ENCODE measurements at places on chromosomes 1 and 21.
A peak's percentile ranks its signal among the peaks of the same experiment; 100 is the strongest.

- no peak for DNase-seq
Measured at GRCh38 chr1:243529512-243529911, 273.7 kb downstream of the SDCCAG8 start.

GRCh38 chr1:70874818-70875217 is 172.8 kb downstream of the PTGER3 start:
- no peak for DNase-seq

- DNase-seq: peak; percentile 9
Measured at GRCh38 chr1:228860911-228861831, 125.9 kb downstream of the RHOU start.

- DNase-seq: peak; percentile 38
Measured at GRCh38 chr1:158035976-158036583, 42.6 kb downstream of the KIRREL1 start.

- DNase-seq: no peak
Measured at GRCh38 chr1:154752273-154753030, 117.6 kb downstream of the KCNN3 start.

DNA sequence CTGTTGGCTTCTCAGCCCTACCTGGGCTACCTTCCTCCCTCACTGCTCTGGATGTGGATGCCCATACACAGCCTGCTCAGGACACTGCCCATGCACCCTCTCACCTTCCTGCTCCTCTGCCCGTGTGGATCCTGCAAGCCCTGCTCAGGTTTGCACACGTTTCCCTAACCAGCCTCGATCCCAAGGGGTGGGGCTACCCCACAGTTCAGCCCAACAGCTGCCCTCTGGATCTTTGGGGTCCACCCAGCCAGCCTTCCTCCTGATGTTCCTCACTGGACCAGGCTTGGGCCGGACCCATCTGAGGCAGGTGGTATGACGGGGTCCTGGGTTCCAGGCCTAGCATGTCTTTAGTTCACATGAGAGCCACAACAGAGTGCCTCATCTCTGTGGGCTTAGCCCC is 4.7 kb downstream of the TMEM54 start:
- no peak for DNase-seq

- no peak for DNase-seq
Measured at GRCh38 chr1:197916500-197916983, 630 bp upstream of the LHX9 start.

- DNase-seq: no peak
Measured at GRCh38 chr1:109185990-109186732, 27.6 kb upstream of the SARS1 start.

DNA sequence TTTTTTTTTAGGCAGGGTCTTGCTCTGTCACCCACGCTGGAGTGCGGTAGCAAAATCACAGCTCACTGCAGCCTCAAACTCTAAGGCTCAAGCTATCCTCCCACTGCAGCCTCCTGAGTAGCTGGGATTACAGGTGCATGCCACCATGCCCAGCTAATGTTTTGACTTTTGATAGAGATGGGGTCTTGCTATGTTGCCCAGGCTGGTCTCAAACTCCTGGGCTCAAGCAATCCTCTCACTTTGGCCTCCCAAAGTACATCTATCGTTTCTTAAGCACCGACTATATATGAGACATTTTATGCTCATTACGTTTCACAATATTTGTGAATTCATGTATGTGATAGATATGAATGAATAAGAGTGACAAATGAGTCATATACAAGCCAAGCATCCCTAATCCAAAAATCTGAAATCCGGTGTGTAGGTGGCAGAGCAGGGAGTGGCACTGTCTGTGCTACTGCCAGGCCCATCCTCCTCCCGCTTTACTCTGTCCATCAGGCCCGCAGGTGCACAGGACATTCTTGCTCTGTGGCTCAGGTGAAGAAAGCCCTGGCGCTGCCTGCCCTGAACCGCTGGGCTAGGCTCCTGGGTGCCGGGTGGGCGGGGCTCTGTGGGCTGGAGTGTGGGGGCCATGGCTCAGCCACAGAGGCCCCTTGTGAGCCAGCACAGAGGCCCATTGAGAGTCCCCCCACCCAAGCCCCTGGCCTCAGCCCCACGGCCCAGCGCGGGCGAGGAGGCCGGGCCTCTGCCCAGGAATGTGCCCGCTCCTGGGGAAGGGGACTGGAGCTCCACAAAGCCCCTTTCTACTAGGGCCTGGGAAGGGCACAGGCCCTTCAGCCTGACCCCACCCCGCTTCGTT is 45.3 kb downstream of the HSPG2 start:
- no peak for DNase-seq

GRCh38 chr1:204384636-204385352 is 25.1 kb upstream of the PLEKHA6 start:
- DNase-seq: no peak

DNA sequence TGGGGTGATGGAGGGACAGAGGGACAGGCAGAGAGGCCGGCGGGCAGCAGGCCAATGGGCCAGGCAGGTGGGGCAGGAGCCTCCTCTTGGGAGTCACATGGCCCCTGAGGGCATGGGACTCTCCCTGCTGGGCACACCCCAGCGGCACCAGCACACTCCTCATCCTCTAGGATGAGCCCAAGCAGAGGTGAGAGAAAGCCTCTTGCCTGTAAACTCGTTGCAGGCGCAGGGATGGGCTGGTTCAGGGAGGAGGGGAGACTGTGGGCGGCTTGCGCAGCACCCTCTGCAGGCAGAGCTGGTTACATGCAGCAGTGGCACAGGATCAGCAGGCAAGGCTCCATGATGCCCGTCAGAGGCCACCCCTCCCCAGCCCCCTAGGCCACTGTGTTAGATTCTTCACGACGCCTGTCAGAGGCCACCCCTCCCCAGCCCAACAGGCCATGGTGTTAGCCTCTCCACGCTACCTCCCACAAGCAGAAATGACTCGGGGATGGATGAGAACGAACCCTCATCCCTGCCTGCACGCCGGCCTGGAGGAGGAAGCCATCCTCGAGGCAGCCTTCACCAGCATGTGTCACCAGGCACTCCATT is 209.7 kb upstream of the VAMP3 start:
- no peak for DNase-seq

DNA sequence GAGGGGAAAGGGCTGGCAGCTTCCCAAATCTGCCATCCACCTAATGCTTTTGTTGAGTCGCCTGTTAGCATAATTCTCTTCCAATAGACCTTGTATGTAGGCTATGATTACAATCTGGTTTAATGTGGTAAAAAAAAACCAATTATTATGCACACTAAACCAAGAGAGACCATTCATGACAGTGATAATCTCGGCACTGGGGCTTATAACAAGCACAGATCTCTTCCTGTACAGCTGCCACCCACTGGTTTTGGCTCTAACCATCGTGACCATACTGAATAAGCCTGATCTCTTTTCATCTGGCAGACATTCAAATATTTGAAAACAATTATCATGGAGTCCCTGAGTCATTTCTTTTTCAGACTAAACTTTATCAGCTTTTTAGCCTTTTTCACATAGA is 12.0 kb upstream of the SYT14 start:
- DNase-seq: no peak

DNA sequence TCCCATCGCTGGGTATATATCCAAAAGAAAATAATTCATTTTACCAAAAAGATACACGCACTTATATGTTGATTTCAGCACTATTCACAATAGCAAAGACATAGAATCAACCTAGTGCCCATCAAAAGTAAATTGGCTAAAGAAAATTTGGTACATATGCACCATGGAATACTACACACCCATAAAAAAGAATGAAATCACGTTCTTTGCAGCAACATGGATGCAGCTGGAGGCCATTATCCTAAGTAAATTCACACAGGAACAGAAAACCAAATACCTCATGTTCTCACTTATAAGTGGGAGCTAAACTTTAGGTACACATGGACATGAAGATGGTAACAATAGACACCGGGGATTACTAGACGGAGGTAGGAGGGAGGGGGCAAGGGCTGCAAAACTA is 50.0 kb upstream of the ZNF644 start:
- DNase-seq: no peak

- DNase-seq: no peak
Measured at GRCh38 chr1:214847071-214847810, 235.3 kb upstream of the KCNK2 start.

- no peak for DNase-seq
Measured at GRCh38 chr1:168697356-168698126, 31.5 kb downstream of the DPT start.

GRCh38 chr1:180571832-180572636 is 13.3 kb downstream of the OVAAL start:
- DNase-seq: no peak

GRCh38 chr1:41580520-41581172 is 96.2 kb upstream of the EDN2 start:
- DNase-seq: no peak

DNA sequence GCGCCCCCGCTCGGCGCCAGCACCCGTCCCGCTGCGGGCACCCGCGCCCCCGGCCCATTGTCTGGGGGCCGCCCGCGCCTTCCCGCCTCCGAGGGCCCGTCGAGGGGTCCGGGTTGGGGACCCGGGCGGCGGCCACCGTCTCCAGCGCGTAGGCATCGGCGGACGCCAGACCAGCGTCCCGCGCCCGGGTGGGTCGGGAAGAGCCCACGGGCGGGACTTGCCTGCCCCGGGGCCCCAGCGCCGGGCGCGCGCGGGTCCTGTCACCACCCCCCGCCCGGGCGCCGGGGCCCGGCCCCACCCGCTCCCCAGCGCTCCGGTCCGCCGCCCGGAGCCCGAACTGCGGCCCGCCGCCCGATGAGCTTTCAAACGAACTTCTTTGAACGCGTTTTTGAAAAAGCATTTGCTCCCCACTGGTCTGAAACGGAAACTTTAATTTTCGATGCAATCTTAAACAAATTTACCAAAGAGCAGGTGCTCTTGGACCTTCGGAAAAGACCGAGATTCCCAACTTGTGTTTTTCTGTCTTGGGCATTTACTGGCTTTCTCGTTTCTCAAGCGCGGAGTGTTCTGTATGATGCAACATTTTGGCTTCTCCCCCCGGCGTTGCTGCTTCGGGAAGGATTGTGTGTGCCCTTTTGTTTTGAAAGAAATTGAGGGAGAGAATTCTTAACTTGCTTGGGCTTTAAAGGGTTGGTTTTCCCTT is 615 bp downstream of the CLIC4 start:
- no peak for DNase-seq

GRCh38 chr1:27299385-27300271 is 22.3 kb upstream of the TMEM222 start:
- DNase-seq: no peak

DNA sequence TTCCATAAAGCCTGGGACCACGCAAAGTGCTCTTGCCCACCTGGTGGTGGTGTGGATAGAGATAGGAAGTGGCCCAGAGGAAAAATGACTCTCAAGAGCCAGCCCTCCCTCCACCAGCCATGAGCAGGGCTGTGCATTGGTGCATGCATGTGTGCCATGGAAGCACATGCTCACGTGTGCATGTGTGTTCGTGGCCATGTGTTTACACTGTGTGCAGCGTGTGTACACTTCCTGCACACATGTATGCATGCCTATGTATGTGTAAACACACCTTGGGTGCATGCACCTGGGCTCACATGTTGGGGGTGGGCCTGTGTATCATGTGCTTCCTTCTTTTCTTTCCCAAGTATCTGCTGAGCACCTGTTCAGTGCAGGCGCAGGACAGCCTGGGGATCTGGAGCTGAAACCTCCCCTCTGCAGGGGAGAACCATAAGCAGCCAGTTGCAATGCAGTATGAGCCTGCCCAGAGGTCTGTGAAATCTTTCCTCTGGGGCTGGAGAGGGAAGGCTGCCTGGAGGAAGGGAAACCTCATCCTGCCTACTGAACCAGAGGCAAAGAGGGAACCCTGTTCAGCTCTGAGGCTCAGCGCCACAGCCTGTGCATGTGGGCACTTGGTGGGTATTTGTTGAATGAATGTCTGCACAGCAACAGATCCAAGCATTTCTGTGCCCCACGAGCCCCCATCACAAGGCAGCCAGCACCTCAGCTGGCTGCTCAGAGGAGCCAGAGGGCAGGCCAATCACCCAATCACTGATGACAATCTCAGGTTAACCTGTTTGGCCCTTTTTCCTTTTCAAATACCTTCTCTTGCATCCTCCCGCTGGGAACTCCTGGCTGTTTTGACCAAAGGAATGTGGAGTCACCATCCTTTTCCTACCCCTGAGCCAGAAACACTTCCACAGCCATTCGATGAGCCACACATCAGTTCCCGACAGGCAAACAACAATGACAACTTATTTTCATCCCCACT is 327.0 kb downstream of the NPHP4 start:
- no peak for DNase-seq

DNA sequence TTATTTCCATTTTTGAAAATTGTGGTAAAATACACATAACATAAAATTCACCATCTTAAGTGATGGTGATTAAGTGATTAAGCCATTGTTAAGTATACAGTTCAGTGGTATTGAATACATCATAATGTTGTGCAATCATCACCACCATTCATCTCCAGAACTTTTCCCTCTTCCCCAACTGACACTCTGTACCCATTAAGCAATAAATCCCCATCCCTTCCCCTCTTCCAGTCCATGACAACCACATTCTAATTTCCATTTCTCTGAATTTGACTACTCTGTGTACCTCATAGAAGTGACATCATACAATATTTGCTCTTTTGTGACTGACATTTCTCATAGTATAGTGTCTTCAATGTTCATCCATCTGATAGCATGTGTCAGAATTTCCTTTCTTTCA is 124.8 kb downstream of the DISC1 start:
- no peak for DNase-seq

DNA sequence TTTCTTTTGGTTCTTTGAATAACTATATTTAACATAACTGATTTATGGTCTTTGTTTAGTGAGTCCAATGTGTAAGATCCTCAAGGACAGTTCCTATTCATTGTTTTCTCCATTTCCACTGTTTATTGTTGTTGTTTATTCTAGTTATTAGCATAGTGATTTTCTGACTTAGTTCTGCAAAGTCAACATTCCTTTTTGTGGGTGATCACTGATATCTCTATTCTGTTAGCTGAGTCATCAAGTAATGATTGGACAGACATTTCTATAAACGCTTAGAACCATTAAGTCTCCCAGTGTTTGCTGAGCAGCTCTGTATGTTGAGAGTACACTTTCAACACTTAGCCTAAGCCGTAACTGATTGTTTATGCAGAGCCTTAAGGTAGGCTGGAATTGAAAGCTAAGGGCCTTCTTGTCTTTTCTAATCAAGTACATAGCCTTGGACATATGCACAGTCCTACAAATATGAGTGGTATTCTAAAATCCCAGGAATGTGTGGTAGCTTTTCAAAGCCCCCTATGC is 87.1 kb downstream of the SLC5A9 start:
- no peak for DNase-seq

DNA sequence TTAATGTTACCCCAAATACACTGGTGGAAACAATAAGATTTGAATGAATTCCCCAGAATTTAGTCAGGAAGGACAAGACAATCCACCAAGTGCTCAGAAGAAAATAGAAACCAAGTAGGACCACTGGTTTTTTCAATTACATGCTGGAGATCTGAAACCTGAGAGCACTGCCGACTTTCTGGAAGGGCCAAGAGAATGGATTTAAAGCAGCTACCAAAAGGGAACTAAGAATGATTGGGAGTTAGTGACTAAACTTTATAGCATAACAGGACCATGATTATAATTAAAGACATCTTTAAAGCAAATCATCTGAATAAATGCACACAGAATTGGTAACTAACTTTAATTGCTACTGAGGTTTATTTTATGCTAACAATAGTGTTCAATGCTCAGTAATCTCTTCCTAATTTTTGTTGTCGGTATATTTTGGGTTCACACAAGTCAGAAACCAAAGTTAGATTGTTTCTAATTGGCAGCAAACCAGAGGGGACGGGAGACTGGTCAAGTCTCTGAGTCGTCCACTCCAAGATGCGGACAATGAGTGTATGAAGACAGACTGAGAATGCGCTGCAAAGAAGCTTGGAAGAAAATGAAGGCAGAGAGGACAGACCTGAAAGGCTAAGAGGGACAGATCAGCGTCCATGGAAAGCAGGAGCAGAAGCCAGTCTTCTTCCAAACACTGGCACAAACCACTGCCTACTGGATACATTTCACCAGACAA is 2.3 kb upstream of the RGS13 start:
- no peak for DNase-seq

- DNase-seq: no peak
Measured at GRCh38 chr1:220498188-220498587, 29.7 kb upstream of the MARK1 start.

All from SW 1271 (cell line).